ENCODE measurements at places on chromosomes 1 and 21.

- DNase-seq = no peak
Measured at GRCh38 chr1:180489976-180490375, 12.4 kb downstream of the ACBD6 start.

- peak; percentile 14 for DNase-seq
Measured at GRCh38 chr1:236143104-236143948, 987 bp downstream of the GPR137B start.

GRCh38 chr1:225146478-225146877 is 217.0 kb downstream of the DNAH14 start:
- no peak for DNase-seq

DNA sequence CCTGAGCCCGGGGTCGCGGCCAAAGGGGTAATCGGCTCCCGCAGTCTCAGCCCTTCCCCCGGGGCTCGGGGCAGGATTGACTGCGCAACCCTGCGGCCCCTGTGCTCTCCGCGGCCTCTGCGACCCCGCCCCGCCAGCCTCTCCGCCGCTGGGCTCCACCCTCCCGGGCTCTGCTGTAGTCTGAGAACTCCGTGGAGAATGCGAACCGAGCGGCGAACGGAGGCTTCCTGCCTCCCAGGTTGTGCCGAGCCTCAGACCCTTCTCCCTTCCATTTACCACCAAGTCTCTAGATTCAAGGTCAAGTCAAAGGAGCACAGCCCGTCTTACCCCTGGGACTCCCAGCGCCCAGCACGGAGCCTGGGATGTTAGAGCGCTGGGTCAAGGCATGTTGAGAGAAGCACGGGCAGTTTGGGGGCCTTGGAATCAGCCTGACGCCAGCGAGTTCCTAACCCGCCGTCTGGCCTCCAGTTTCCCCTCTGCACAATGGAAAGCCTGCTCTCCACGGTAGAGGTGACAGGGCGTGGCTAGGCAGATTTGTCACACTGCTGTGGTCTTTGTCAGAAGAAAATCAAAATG is 3.0 kb downstream of the ATP2B4 start:
- DNase-seq = no peak

- DNase-seq = no peak
Measured at GRCh38 chr1:35894183-35894582, 11.2 kb downstream of the AGO1 start.

GRCh38 chr1:203534526-203534925 is 40.6 kb downstream of the OPTC start:
- no peak for DNase-seq
